Stimulated activated CD4-positive, alpha-beta T cell treated with anti-CD3 and anti-CD28 coated beads, Interleukin-15, amount 100 ng/mL, for 1 hour (primary cell): ENCODE measurements at places on chromosomes 11 and 22.

DNA sequence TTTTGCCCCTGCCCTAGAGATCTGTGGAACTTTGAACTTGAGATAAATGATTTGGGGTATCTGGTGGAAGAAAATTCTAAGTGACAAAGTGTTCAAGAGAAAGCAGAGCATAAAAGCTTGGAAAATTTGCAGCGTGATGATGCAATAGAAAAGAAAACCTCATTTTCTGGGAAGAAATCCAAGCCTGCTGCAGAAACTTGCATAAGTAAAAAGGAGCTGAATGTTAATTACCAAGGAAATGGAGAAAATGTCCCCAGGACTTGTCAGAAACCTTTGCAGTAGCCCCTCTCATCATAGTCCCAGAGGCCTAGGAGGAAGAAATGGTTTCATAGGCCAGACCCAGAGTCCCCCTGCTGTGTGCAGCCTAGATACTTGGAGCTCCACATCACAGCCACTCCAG, 686.9 kb downstream of the FAM181B start:
- DNase-seq: no peak

- DNase-seq: no peak
These were observed 47.7 kb downstream of the NFAM1 start for GRCh38 chr22:42384506-42384905.

DNA sequence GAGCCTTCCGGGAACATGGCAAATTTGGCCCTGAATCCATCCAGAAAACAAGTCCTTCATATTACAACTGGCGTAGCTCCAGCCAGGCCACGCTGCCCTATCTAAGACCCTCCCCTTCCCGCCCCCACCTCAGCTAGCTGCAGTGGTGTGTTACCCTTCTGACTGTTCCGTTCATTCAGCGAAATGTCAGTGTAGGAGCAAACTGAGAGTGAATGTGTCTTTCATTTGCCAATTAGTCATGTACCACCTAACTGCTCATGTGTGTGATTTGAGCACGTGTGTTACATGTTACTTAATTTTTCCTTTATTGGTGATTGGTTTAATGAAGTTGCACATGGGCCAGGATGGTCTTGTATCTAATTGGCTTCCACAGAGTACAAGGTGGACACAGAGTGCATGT, 34.8 kb upstream of the POU2AF1 start:
- no peak for DNase-seq

DNA sequence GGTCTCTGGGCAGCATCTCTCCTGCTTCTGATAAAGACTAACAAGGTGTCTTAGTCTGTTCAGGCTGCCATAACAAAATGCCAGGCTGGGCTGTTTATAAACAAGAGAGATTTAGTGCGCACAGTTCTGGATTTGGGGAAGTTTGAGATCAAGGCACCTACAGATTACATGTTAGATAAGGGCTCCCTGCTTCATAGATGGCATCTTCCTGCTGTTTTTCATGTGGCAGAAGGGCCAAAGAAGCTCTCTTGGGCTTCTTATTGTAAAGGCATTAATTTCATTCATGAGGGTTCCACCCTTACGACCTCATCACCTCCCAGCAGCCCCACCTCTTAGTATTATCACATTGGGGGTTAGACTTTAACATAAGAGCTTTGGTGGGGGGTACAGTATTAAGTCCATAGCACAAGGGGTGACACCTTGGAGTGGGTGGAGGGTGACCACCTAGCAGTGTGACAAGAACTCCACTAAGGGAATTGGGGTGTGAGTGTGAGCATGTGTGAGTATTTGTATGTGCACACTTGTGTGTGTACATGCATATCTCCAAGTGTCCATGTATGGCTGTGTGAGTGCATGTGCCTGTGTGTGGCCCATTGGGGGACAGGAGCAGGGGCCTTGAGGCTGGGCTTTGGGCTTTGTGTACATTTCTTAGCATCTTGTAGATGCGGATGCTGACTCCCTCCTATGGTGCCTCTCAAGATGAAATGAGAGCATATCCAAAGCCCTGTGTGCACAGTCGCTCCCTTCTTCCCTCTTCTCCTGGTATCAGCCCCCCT, 42.7 kb downstream of the BCR start:
- DNase-seq: no peak

DNA sequence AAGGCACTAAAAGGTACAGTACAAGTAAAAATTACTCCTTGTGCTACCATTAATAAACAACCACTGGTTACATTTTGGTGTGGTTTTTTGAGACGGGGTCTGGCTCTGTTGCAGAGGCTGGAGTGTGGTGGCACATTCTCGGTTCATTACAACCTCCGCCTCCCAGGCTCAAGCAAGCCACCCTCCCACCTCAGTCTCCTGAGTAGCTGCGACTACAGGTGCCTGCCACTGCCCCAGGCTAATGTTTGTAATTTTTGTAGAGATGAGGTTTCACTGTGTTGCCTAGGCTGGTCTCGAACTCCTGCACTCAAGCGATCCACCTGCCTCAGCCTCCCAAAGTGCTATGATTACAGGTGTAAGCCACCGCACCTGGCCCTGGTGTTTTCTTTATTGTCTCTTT, 20.8 kb downstream of the TAF1D start:
- DNase-seq: no peak

DNA sequence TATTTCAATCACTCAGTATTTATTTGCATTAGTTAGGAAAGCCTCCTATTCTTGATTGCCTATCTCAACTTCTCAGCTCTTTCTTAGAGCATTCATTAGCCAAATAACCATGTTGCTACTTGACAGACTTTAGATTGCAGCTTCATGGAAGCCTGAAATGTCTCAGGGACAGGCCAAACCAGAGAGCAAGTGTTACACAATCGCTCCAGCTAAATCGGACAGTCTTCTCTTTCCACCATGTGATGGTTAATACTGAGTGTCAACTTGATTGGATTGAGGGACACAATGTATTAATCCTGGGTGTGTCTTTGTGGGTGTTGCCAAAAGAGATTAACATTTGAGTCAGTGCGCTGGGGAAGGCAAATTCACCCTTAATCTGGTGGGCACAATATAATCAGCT, 106.5 kb upstream of the DRD2 start:
- DNase-seq: no peak

DNA sequence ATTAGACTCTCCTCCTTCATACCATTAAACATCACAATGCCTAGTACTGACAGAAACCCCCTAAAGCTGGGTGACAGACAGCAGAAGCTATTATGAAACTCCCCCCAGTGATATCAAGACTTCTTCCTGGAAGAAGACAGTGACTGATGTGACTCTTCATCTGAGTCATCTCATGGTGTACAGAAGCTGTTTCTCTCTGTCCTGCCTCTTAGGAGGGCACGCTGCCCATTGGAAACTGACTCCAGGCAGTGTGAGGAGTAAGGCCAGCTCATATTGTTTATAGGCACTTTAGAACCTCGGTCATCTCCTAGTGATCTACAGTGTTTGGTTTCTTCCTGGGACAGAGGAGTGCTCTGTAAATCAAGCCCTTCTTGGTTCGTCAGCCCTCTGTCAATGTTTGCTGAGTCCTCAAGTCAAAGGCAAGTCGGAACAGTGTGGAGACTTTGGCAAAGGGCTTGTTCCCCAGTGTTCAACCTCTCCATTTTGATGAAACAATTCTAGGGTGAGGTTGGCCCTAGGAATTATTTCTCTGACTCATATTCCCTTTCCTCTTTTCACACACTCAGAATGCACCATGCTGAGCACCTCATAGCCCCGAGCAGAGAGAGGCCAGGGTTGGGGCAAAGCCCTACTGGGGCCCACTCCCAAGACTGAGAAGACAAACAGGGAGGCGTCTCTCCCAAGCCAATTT, 172.5 kb upstream of the TMEM45B start:
- DNase-seq: no peak

DNA sequence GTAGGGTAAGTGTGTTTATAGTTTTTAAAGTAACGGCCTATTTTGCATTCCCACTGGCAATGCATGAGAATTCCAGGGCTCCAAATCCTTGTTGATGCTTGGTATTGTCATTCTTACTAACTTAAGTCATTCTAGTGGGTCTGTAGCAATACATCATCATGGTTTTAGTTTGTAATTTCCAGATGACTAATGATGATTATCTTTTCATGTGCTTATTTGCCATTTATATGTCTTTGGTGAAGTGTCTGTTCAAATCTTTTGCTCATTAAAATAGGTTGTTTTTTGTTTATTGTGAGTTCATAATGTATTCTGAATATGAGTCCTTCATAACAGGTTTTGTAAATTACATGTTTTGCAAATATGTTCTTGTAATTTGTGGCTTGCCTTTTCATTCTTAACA, 31.2 kb downstream of the MTMR3 start:
- no peak for DNase-seq

DNA sequence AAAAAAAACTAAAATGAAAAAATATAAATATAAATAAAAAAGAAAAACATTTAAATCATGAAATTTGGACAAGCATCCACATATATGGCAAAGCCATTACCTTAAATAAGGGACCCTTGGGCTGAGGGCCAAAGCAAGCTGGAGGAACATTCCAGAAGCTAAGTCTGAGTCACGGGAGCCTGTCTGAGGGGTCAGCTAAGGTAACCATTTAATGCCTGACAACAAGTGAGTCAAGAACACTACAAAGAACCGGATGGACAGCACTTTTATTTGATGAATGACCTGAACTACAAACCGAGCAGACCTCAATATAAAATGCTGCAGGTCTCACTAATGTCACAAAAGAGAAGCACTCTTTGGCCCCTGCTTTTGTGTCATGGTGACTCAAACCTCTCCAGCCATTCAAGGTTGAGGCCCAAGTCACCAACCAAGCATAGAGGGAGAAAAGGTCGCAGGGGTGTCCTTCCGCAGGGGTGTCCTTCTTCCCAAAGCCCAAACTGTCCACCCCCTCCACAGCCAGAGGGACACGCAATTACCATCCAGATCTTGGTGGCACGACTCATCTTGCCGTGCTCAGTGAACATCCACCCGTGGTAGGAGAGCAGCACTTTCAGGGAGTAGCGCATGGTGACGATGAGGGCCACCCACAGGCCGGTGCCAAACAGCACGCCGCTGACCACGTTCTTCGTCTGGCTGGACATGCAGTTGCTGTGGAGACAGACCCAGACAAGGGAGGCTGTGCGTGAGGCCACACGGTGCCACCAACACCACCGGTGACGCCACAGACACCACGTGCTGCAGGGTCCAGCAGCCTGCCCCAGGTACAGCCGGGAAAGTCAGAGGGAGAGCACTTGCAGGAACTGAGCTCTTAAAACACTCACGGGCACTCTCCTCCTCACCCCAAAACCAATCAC, 34.5 kb downstream of the CPT1A start:
- DNase-seq: no peak

- DNase-seq: peak; percentile 77
These were observed at the start of gene MED15 for GRCh38 chr22:20507253-20508066. Gene MED15 (plus strand): TSS chr22:20507610. CDS start chr22:20507679, 69 bp downstream.

DNA sequence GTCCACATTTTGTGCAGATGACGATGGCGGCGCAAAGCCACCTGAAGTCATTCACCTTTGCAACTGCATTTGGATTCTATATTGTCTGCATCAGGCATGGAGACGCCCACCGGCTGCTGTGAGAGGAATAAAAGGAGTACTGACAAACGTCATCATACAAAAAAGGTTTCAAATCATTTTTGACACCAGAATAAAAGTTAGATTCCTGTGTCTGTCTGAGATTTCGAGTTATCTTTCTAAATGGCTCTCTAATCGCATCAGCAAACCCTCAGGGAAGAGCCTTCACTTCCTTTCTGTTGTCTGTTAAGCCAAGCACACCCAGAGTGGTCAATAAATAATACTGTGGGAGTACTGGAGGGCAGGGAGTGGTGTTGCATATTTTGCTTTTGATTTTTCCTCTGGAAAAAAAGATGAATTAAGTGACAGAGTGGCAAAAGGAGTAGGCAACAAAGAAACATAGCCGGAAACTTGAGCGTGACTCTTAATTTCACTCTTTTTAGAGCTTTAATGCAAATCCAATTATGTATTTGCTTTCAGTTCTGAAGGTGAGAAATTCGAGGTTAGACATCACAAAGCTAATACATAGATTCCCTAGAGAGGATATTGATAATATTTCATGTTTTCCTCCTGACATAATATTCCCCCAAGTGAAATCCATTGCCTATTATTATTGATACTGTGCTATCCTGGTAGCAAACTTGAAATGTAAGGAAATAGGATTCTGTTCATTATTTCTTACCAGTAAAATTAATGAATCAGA, 150.8 kb upstream of the MTMR2 start:
- no peak for DNase-seq

GRCh38 chr22:49514641-49515040, 313.0 kb downstream of the BRD1 start:
- no peak for DNase-seq
